ENCODE measurements at places on chromosomes 7 and 10.

DNA sequence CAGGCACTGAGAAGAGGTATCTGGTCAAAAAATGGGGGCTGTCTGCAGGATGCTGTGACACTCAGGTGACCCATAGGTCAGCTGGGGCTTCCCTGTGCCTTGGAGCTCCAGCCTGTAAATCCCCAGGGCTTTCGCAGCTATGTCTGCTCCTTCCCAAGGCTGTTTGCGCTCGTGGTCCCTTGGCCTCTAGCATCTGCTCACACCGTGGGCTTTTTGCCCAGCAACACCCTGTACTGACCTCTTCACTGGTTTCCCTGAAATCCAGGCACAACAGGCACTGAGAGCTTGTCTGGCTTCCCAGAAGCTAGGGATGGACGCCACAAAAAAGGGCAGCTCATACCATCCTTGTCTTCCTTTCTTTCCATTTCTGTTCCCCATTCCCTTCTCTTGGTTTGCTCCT is 280.3 kb upstream of the HABP2 start:
- no peak for DNase-seq

DNA sequence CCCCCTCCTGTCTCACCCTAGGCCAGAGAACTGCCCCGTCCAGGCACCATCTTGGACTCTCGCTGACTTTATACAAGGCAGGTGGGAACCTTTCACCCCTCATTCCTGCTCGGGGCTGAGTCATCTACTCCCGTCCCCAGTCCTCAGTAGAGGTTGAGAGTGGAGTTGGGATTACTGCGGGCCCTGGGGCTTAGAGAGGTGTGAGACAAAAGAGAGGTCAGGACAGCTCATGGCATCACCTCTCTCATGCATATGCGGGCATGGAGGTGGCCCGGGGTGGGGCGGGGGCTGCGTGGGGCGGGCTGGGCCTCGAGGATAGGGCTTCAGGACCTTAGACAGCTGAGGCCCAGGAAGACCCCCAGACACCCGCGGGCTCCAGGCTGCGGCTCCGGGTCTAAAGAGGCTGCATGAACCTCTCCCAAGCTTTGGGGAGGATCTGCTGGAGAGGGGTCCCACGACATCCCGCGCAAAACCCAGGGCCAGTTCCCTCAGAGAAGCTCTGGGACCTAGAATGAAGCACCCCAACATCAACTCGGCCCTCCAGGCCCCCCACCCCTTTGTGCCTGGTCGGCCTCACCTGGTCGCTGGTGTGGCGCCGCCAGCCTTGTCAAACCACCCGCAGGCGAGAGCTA is 317 bp downstream of the PDZD7 start:
- no peak for DNase-seq

DNA sequence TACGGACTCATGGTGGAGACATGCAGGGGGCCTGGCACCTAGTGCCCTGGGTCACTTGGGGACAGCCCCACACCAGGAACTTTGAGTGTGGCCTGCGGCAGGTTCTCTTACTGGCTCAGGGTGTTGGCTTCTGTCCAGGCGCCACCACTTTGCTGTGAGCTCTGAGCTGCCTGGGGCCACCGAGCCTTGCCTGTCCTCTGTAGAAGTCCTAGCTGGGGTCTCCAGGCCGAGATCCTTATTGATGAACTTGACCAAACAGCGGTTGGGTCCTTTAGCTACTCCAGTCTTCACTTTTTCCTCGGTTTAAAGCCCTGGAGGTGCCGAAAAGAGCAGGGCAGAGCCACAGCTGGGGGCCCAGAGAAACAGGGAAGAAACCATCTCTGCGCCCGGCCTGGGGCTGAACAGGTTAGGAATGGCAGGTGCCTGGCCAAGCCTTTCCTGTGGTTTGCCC is 41.3 kb downstream of the ZNF467 start:
- DNase-seq = no peak

- no peak for DNase-seq
Measured at GRCh38 chr7:89837515-89837914, 316.8 kb upstream of the STEAP1 start.

DNA sequence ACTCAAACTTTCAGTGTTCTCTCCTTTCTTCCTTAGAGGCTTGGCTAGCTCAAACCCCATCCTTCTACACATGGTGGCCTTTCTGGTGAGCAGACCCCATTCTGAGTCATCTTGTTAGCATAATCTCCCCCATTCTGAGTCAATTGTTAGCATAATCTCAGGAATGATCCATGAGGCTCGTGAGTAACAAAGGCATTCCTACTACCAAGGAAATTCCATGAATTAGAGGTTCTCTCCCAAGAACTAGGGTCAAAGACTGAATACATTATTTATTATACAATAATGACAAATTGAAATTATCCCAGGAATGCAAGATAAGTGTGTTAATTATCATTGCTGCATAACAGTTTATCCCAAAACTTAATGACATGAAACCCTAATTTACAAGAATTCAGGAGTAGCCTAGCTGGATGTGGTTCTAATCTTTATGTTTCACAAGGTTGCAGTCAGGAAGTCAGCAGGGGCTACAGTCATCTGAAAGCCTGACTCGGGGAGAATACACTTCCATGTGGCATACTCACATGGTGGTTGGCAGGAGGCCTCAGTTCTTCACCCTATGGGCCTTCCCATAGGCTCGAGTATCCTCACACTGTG is 100.2 kb downstream of the MMRN2 start:
- DNase-seq = no peak

- no peak for DNase-seq
Measured at GRCh38 chr10:33494694-33495265, 160.3 kb upstream of the NRP1 start.

DNA sequence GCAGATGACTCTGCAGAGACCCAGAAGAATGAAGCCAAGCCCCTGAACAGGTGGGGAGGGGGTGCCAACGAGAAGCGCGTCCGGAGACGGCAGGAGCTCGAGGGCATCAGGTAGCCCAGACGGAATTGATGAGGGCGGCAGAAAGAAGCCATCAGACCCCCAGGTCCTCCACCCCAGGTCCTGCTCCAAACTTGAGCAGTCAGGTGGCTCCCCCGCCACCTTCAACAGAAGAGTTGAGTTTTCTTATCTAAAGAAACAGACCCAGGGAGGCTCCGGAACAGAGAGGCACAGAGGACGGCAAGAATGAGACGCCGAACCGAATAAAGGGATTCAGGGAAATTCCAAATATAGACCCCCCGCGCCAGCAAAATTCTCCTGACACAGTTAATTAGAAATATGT is 22.2 kb downstream of the RGS10 start:
- DNase-seq = no peak

DNA sequence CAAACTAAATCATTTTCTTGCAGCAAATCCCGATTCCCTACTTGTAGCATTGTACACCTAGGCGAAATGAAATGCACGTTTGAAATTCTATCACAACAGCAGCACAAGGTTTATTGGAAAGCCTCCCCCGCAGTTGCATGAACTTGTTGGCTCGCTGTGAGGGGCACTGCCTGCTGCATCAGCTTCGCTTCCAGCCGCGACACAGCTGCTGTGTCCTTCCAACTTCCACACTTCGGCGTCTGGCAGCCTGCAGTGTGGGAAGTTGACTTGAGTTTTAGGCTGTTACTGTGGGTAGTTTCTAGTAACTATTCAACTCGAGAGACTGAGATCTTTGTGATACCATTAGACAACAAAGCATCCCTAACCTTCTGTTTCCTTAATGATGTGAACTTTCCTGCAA is 315.8 kb upstream of the TPK1 start:
- DNase-seq = no peak

DNA sequence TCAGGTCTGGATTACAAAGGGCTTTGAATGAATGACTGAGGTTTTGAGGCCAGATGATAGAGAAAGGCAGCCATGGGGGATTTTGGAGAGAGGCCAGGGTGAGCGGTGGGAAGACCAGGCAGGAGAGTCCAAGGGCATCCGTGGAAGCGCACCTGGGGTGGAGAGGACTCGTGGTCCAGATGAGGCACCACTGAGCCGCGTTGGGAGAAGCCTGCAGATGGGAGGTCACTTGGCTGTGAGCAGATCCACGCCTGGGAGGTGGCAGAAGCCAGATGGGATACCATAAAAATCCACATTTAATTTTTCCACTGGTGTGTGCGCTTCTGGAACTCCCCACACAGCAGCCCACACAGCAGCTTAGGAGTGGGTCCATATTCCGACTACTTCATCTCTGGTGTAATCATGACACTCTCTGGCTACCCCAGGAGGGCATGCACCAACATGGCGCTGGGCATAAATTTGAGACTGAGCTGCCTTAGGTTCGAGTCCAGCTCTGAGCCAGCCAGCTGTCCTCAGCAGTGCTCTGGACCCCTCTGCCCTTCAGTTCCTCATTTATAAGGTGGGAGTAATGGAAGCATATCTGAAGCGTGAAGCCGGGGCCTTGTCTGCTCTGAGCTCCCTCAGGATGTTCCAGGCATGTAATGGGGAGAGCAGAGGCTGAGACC is 90.2 kb upstream of the FAM20C start:
- no peak for DNase-seq

DNA sequence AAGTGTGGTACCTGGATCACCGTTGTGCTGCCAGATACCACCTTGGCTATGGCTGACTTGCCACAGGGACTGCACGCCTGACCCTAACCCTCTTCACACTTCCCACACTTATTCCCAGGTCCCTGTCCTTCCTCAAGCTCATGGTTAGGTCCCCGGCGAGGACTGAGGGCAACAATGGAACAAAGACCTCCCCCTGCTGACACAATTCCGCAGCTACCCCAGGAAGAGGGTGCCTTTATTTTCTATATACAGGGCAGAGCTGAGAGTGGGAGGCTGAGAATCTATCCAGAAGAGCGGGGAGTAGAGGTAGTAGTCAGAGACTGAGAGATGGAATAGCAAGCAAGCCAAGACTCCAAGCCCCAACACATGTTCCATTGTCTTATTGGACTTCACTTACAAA is 118.1 kb upstream of the SEM1 start:
- no peak for DNase-seq

Measured in nephron progenitor cell (in vitro differentiated cells).